Body of pancreas (tissue), 4 donors: ENCODE measurements at places on chromosomes 11 and 22. TPM values are rescaled to one million over a fixed set of nuclear protein-coding genes. Genes with fewer than 3 reads are reported as not detected.

The BATF2 gene
- 2.3 TPM for total RNA-seq

The CCDC34 gene
- total RNA-seq = 5.9 TPM

The APOBEC3H gene
- total RNA-seq = not detected

The KRTAP5-2 gene
- not detected for total RNA-seq

The SEC14L2 gene
- total RNA-seq = 0.33 TPM

The PPARA gene
- total RNA-seq = 15.8 TPM

The KDM4E gene
- total RNA-seq = not detected

The IGSF22 gene
- total RNA-seq = not detected

The MED15 gene
- total RNA-seq = 36.9 TPM

DNA sequence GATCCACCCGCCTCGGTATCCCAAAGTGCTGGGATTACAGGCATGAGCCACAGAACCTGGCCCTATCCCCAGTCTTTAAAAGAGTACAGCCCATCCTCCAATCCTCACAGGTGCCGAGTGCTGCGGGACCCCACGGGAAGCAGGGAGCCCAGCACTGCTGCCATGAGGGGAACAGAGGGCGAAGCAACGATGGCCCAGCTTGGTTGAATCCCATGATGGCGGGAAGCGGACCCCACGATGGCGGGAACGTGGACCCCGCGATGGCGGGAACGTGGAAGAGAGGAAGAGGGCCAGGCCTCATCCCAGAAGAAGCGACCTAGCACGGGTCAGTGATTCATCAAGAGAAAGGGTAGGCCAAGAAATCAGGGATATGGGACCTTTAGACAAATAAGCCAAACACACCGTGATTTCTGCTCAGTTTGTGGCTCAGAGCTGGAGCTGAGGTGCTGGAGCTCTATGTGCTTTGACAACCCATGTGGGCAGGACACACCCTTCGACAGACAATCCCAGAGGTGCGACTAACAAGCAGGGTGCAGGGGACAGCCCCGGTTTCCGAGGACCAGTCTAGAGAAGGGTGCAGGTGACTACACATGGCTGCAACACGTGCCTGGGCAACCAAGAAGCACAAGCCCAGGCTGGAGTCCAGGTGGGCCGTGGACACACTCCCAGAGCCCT, 30.9 kb downstream of the BRD1 start:
- no peak overlapping the region for H3K27ac ChIP-seq
- no peaks in the 10 kb centered on the region for H3K27me3 ChIP-seq
- H3K36me3 ChIP-seq = peaks cover 10% of the 10 kb centered on the region
- no peak for DNase-seq
- no peak overlapping the region for H3K4me3 ChIP-seq
- peaks cover 12% of the 10 kb centered on the region for H3K4me1 ChIP-seq

DNA sequence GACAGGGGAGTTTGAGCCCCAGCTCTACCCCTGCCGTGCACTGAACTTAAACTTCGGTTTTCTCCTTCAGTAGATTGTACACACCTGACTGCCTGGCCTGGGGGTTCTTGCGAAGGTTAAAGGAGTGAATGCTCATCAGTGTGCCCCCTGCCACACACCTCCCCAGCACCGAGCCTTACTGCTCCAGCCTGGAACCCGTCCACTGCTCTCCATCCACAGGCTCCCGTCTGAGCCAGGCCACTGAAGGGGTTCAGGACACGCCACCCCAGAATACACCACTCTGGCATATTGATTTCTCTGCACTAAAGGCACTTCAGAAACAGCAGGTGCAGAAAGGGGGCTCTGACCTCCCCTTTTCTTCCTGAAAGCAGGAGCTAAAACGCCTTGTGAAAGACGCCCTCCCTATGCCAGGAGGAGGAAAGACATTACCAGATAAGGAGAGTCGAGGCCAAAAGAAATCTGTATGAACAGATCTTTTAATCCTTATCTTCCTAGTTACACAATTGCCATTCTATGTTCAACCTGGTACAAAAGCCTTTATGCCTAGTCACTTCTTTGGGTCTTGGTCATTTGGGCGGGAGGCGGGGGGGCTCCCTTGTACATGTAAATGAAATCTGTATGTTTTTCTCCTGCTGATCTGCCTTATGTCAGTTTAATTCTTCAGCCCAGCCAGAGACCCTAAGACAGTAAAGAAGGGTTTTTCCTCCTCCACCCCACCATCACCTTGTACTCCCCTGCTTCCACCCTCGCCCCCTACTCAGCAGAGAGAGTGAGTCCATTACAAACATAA, 1.9 kb upstream of the SSTR3 start:
- no peak for DNase-seq
- H3K4me1 ChIP-seq = peaks cover 9% of the 10 kb centered on the region
- H3K27ac ChIP-seq = no peak overlapping the region
- H3K36me3 ChIP-seq = no peaks in the 10 kb centered on the region

GRCh38 chr11:130478881-130479280, 30.4 kb downstream of the ADAMTS15 start:
- H3K27me3 ChIP-seq = no peaks in the 10 kb centered on the region
- H3K4me1 ChIP-seq = no peaks in the 10 kb centered on the region
- H3K4me3 ChIP-seq = no peak overlapping the region
- DNase-seq = no peak

GRCh38 chr22:28884747-28885350, 1.5 kb downstream of the ZNRF3 start:
- no peaks in the 10 kb centered on the region for H3K36me3 ChIP-seq
- DNase-seq = no peak
- H3K4me3 ChIP-seq = no peak overlapping the region
- H3K27ac ChIP-seq = no peak overlapping the region

DNA sequence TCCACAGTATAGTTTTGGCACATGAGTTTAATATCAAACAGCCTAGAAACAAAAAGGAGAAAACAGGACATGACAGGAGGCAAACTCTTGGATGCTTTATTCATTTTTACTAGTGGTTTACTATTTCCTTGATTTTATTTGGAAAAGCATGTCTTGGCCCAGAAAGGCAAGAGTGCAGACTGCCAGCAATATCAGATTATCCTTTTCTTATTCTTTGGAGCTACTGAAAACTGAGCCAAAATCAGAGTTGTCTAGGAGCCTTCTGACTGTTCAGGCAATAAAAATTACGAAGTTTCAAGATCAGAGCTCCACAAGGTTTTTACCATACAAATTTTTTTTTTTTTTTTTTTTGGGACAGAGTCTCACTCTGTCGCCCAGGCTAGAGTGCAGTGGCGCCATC, 16.0 kb downstream of the CELF1 start:
- no peak overlapping the region for H3K27ac ChIP-seq
- H3K36me3 ChIP-seq = no peaks in the 10 kb centered on the region
- H3K4me1 ChIP-seq = peaks cover 37% of the 10 kb centered on the region

DNA sequence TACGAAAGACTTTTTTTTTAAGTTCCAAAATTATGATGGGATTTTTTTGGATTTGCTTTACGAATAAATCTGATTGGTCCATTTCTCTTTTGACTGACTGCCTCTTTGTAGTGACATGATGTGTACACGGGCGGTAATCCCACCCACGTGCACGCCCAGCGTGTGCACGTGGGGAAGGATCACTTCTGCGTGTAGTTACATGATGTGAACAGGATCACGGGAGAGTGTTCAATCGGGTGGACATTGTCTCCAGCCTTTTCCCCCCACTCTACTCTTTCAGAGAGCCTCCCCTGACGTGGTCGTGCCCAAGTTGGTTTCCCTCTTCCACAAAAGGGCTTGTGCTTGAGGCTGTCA, 43.1 kb downstream of the KCNC1 start:
- H3K27me3 ChIP-seq = no peaks in the 10 kb centered on the region
- DNase-seq = no peak
- H3K4me3 ChIP-seq = no peak overlapping the region

DNA sequence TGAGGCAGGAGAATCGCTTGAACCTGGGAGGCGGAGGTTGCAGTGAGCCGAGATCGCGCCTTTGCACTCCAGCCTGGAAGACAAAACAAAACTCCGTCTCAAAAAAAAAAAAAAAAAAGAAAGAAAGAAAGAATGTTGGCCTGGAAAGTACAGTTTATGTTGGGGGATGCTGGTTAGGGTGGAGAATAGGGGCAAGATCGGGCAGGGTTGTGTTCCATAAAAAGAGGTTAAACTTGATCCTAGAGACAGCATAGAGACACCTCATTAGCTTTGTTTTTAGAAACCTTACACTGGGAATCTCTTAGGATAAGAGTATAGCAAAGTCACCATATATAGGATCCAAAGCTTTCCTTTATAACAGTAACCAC, 1.9 kb upstream of the FTH1 start:
- H3K27me3 ChIP-seq = no peaks in the 10 kb centered on the region
- H3K36me3 ChIP-seq = peaks cover 6% of the 10 kb centered on the region
- no peak overlapping the region for H3K27ac ChIP-seq
- H3K4me3 ChIP-seq = no peak overlapping the region

DNA sequence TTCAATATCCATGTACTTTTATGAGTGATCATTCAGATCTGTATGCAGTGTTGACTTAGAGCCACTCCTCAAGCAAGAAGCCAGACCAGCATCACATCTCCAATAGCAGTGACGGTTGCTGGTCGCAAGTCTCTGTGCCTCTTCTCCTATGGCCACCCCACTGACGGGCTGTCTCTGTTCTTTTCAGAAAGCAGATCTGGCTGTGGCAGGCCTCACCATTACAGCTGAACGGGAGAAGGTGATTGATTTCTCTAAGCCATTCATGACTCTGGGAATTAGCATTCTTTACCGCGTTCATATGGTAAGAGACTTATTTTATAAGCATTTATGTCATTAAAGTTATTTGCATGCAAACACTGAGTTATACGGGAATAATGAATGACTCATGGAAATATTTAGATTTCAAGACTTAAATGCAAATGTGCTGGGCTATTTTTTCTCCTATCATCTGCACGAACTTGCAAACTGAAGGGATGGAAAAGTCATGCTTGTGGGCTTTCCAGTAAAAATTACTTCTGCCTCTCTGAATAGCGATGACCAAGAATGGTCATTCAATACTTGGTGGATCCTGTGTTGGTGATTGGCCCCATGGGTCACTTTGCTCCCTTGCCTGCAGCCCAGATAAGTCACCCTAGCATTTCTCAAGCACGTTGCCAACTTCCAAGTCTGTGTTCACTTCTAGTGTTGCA, 83.6 kb upstream of the TBCEL start:
- DNase-seq = no peak
- no peaks in the 10 kb centered on the region for H3K36me3 ChIP-seq
- H3K4me3 ChIP-seq = no peak overlapping the region

- H3K4me3 ChIP-seq = no peak overlapping the region
- no peak for DNase-seq
- H3K4me1 ChIP-seq = no peaks in the 10 kb centered on the region
These were observed 5.9 kb downstream of the KCNJ4 start for GRCh38 chr22:38448945-38449745.

GRCh38 chr11:43576803-43577521, 103.6 kb upstream of the HSD17B12 start:
- no peaks in the 10 kb centered on the region for H3K27me3 ChIP-seq
- no peak overlapping the region for H3K27ac ChIP-seq
- no peak overlapping the region for H3K4me3 ChIP-seq
- no peaks in the 10 kb centered on the region for H3K36me3 ChIP-seq
- DNase-seq = no peak
- peaks cover 56% of the 10 kb centered on the region for H3K4me1 ChIP-seq

- no peak overlapping the region for H3K27ac ChIP-seq
- no peak for DNase-seq
- no peaks in the 10 kb centered on the region for H3K36me3 ChIP-seq
- no peaks in the 10 kb centered on the region for H3K4me1 ChIP-seq
- H3K27me3 ChIP-seq = no peaks in the 10 kb centered on the region
- H3K4me3 ChIP-seq = no peak overlapping the region
These were observed 24.0 kb downstream of the CBX7 start for GRCh38 chr22:39128508-39128907.

- DNase-seq = peak; percentile 72
- H3K27ac ChIP-seq = peak overlapping the region; percentile 6
- no peak overlapping the region for H3K4me3 ChIP-seq
- H3K4me1 ChIP-seq = peaks cover 24% of the 10 kb centered on the region
These were observed 205.6 kb downstream of the ADAMTS15 start for GRCh38 chr11:130653838-130654636.
